ENCODE measurements at places on chromosomes 7 and 10.

- DNase-seq, result no peak
Observed at GRCh38 chr7:100642534-100642907, 1.2 kb upstream of the TFR2 start.

DNA sequence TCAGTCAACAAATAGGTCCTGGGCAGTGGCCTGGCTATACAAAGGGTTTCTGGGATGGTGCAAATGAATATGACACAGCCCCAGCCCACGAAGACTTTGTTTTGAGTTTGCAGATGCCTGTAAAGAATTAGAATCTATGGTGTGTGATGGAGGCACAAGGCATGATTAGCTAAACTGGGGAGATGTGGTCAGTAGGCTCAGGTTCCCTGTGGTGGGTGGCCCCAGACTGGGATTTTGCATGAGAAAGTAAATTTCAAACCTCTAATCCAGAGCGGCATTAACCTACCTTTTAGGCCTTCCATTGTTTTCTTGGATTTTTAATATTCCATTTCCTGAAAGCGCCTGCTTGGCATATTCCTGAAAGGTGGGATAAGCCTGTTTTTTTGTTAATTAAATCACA lies 6.4 kb upstream of the CPA5 start:
- DNase-seq, result no peak

GRCh38 chr10:126504761-126505112 lies 116.5 kb upstream of the ADAM12 start:
- DNase-seq, result no peak

DNA sequence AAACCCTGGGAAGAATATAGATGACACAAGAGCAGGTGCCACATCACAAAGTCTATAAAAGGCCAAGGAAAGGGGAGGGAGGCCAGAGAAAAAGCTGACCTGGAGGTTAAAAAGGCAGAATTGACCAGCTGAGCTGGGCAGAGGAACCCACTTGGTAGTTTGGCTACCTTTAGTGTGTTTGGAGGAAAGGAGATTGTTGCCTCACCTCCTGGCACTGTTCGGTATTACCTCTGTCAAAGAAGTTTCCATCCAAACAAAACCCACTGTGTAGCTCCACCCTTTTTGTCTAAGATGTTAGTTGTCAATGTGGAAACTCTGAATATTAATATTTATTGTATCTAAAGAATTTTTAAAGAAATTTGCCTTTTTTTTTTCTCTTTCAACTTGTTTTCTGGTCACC lies 23.4 kb downstream of the ENTPD7 start:
- no peak for DNase-seq

GRCh38 chr7:22799633-22800032 lies 23.0 kb downstream of the TOMM7 start:
- DNase-seq, result no peak

DNA sequence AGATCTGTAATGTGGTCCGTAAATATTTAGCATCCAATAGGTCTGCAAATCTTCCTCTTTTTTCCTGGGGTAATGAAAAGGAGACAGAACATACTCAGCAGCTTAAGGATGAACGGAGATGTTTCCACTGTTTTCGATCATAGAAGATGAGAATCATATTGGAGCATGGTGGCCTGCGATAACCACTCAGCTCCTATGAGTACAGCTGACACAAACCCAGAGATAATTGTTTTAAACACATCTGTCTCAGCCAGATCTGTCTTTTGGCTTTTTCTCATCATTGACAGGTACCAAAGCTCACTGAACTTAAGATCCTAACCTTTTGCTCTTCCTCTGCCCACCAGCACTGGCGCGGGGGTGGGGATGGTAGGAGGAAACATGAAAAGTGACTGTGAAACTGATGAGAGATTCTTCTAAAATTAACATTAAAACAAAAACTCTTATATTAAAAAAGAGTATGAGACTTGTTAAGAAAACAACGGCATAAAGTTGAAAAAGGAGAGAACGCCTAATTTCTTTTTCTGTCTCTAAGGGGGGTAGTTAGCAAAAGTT lies 71.0 kb downstream of the SVOPL start:
- DNase-seq, result no peak

DNA sequence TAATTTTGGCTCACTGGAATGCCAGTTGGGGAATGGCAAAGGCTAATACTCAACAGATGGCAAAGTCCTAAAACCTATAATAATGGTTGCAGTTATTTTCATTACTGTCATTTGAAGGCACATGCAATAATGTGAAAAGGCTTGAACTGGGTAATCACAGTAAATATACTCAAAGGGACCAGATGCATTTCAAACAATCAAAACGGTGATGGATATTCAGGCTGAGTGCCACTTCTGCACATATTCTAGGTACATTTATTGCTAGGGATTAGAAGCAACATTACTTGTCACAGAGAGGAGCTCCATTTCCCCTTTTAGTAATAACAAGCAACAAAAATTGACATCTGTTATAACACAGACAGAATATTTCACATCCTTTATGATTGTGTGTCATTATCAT lies 171.8 kb downstream of the NXPH1 start:
- no peak for DNase-seq

- no peak for DNase-seq
Observed at GRCh38 chr10:105023211-105024111, 382.4 kb downstream of the SORCS3 start.

- DNase-seq, result no peak
Observed at GRCh38 chr10:43250615-43251418, 16.0 kb downstream of the RASGEF1A start.

DNA sequence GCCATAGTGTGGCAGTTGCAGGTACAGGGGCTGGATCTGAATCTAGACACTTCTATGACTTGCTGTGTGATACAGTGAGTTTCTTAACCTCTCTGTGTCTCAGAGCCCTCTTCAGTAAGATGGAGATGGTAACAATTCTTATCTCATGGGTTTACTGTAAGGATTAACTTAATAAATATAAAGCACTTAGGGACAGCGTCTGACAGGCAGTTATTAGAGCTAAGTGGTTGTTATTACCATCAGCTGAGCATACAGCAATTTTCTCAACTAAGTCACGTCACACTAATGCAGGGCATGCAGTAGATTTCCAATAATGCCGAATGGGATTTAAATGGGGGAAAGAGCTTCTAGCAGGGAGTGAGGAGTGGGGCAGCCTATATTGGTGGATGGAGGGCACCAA lies 162.6 kb downstream of the SH2D4B start:
- no peak for DNase-seq

DNA sequence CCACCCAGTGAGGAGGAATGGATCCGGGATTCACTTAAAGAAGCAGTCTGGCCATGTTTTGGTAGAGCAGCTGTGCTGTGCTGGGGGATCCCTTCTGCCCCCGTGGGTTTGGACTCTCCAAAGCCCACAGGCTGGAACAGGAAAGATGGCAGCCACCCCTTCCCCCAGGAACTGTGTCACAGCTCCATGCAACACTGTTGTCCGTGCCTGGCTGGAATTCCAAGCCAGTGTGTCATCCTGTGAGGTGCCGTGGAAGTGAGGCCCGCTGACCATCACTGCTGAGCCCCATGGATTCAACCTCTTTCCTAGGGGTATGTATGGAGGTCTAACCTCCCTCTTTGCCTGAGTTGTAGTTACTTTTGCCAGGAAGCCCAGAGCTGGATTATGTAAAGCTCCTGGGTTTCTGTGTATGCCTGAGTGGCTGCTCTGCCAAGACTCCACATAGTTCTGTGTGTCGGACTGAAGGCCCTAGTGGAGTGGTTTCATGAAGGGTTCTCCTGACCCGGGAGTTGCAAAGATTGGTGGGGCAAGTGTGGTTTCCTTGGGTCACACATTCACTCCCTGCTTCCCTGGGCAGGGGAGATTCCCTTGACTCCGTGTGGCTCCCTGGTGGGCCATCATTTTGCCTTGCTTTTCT lies 35.1 kb upstream of the PCGF5 start:
- peak; percentile 88 for DNase-seq

GRCh38 chr7:20577441-20578071 lies 37.9 kb upstream of the ABCB5 start:
- no peak for DNase-seq

GRCh38 chr10:46323176-46323575 lies 36.4 kb downstream of the ANTXRL start:
- DNase-seq, result no peak

DNA sequence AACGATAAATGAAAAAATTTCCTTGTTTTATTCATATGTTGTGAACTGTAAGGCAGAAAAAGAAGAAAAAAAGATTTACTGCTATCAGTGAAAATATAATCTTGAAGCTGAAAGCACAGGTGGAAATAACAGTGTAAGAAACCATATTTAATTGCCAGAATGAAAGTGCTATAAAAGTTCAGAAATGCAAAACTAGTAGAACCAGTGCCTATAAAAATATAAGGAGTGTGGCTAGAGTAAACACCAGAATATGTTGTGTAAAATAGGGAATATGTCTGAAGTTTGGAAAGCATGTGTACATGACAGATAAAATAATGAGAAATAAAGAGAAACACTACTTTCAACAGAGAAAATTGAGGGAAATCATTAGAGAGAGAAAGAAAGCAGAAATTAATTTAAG lies 350.5 kb upstream of the NPSR1 start:
- no peak for DNase-seq

- DNase-seq, result no peak
Observed at GRCh38 chr7:107160389-107160788, 8.4 kb upstream of the HBP1 start.

DNA sequence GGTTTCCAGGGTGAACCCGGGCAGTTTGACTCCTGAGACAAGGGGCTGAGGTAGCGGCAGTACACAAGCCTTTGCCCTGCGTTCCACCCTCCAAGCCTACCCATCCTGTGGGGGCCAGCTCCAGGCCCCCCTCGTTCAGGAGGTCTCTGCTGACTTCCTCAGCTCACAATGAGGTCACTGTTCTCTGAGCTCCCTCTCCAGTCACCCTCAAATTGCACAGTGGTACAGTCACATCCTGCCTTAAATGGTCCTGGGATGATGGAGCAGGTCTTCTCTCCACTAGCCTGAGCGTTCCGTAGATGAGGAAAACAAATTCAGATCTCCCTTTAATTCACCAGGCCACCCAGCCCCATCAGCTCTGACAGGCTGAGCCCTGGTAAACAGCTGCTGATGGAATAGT lies 90.2 kb downstream of the SH3PXD2A start:
- DNase-seq, result peak; percentile 87
